ENCODE measurements at places on chromosomes 2 and 18.

DNA sequence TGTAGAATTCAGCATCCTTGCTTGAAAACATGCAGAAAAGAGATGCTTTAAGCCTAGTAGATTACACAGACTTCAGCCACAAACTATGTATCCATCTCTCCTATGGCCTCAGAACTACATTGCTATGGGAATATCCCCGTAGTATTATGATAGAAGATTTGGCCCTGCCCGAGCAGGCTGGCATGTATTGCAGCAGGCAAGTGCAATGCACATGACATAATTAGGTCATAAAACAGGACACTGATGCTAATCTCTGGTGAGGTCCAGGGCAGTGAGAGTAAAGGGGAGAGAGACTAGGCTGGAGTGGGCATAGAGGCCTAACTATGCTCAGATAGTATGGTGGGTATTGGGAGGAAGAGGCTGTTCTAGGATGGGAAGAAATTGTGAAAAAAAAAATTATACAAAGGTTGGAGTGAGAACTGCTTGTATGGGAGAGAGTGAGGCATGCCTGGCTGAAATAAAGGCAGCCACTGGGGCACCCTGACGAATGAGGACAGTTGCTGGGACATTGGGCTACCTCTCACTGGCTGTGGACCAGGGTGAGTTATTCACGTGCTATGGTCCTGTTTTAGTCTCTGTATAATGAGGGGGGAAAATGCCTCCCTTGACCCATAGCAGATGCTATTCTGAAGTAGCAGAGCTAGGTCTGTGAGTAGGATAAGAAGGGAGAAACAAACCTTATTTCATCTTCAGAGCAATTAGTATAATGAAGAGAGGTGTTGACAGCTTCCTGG, 1.6 kb upstream of the PLA2R1 start:
- DNase-seq = no peak

- DNase-seq = no peak
Observed at GRCh38 chr2:240574386-240575100, 6.3 kb downstream of the RNPEPL1 start.

GRCh38 chr2:187775651-187776050, 221.4 kb upstream of the TFPI start:
- DNase-seq = no peak

GRCh38 chr2:76314271-76315020, 603.7 kb upstream of the GCFC2 start:
- DNase-seq = no peak

DNA sequence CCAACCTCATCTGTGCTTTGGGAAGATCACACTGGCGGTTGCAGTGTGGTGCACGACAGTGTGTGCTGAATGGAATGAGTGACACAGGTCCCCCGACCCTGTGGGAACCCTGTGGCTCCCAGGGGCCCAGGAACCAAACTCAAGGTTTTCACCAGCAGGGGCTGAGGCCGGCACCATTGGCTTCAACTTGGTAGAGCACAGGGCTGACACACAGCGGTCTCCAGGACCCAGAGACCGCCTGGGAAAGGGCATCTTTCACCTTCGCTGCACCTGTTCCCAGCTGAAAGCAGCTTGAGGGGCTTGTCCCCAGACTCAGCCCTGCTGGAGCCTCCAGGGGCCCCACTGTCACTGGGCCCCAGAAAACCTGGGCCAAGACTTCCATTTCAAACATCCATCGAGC, 59.0 kb upstream of the ODC1 start:
- no peak for DNase-seq
